ENCODE measurements at places on chromosomes 16 and 17.

DNA sequence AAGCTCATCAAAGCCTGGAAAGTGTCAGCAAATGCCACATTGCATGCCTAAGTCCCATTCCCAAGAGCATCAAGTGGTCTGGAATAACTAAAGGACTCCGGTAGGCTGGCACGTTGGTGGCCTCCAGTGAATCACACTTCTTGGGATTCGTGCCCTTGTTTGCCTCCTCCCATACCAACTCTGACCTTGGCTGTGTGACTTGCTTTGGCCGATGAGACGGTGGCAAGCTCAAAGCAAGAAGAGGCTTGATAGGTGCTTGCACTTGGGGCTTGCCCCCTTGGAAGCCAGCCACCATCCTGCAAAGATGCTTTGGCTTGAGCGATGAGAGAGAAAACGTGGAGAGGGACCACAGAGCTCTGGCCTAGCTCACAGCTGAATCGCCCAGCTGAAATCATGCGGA, 313.1 kb upstream of the ZFHX3 start:
- H3K27ac ChIP-seq: no peak overlapping the region
- no peaks in the 10 kb centered on the region for H3K4me1 ChIP-seq
- H3K4me3 ChIP-seq: no peak overlapping the region
- no peaks in the 10 kb centered on the region for H3K27me3 ChIP-seq

- H3K27ac ChIP-seq: no peak overlapping the region
- peaks cover 25% of the 10 kb centered on the region for H3K4me1 ChIP-seq
- H3K4me3 ChIP-seq: no peak overlapping the region
- no peak for DNase-seq
- H3K36me3 ChIP-seq: peaks cover 24% of the 10 kb centered on the region
These were observed 19.3 kb downstream of the TMEM11 start for GRCh38 chr17:21194703-21195102.

DNA sequence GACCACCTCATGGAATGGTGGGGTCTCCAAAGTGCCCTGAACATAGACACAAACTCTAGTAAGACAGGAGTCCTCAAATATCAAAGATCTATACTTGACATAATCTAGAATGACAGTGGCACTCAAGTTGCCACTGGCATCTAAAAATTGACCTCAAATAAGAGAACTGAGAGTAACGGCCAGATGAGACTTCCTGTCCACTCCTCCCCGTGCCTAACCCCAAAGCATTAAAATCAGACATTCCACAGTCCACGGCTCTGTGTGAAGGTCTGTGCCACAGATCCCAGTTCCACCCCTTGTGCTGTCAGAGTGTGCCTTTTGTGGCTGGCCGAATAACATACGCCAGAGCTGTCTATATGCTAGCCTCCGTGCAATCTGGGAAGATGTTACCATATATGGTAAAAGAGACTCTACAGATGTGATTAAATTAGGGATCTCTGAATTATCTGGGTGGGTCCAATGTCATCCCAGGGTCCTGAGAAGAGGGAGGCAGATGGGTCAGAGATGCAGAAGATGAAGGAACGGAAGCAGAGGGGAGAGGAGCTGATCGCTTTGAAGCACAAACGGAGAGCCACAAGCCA, 21.0 kb upstream of the EVPL start:
- no peak overlapping the region for H3K4me3 ChIP-seq
- no peaks in the 10 kb centered on the region for H3K4me1 ChIP-seq
- H3K27me3 ChIP-seq: no peaks in the 10 kb centered on the region
- no peak overlapping the region for H3K27ac ChIP-seq
- H3K36me3 ChIP-seq: peaks cover 80% of the 10 kb centered on the region

- DNase-seq: no peak
- no peaks in the 10 kb centered on the region for H3K27me3 ChIP-seq
- peaks cover 5% of the 10 kb centered on the region for H3K36me3 ChIP-seq
These were observed 8.3 kb downstream of the MRPL28 start for GRCh38 chr16:361872-362701.

- H3K4me1 ChIP-seq: peaks cover 21% of the 10 kb centered on the region
- no peaks in the 10 kb centered on the region for H3K27me3 ChIP-seq
- peak overlapping the region; percentile 34 for H3K27ac ChIP-seq
- peak; percentile 91 for DNase-seq
- H3K4me3 ChIP-seq: no peak overlapping the region
These were observed 6.7 kb downstream of the NUPR1 start for GRCh38 chr16:28531777-28532744.

- no peaks in the 10 kb centered on the region for H3K27me3 ChIP-seq
- no peak overlapping the region for H3K4me3 ChIP-seq
- H3K27ac ChIP-seq: no peak overlapping the region
- H3K4me1 ChIP-seq: no peaks in the 10 kb centered on the region
- no peaks in the 10 kb centered on the region for H3K36me3 ChIP-seq
These were observed 2.3 kb downstream of the CDYL2 start for GRCh38 chr16:80802138-80802537.

DNA sequence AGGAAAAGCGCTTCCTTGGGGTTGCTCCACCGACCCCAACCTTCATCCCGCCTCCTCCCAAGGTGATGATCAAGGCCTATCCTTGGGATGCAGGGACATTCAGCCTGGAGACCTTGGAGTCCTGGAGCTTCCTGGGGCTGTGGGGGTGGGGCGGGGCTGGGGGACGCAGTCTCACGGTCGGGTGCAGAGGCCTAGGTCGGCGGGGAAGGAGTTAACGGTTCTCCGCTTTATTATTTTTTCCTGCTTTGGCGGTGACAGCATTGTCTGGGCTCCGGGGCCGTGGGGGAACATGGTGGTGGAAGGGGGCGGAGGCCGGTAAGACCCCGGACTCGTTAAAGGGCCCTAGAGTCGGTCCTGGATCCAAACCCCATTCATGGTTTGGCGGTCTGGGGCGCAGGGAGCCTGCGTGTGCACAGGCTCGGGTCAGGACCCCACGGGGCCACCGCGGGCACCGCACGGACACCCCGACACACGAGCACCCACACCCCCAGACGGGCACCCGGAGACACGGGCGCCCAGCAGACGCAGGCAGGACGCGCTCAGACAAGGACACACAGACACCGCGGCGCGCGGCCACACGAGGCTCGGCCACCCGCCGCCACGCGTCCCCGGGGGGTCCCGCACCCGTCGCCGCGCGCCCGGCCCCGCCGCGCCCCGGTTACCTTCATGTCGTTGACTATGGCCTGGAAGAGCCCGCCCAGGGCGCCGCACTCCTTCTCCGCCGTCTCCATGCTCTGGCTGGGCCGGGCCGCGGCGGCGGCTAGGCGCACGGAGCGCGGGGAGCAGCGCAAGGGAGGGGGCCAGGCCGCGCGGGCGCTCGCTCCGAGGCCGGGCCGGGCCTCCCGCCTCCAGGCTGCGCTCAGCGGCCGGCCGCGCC, 554 bp downstream of the MTSS2 start:
- H3K27ac ChIP-seq: peak overlapping the region; percentile 82
- no peak for DNase-seq
- H3K27me3 ChIP-seq: no peaks in the 10 kb centered on the region
- peaks cover 92% of the 10 kb centered on the region for H3K4me1 ChIP-seq

- H3K27me3 ChIP-seq: no peaks in the 10 kb centered on the region
- no peak overlapping the region for H3K4me3 ChIP-seq
These were observed 25.2 kb downstream of the ELAC2 start for GRCh38 chr17:12992676-12993075.

GRCh38 chr16:64094181-64094965, 1027.5 kb downstream of the CDH11 start:
- H3K27me3 ChIP-seq: no peaks in the 10 kb centered on the region
- no peak for DNase-seq
- H3K27ac ChIP-seq: no peak overlapping the region
- no peak overlapping the region for H3K4me3 ChIP-seq
- no peaks in the 10 kb centered on the region for H3K4me1 ChIP-seq

- no peak for DNase-seq
- peaks cover 14% of the 10 kb centered on the region for H3K36me3 ChIP-seq
- no peak overlapping the region for H3K27ac ChIP-seq
- H3K4me1 ChIP-seq: no peaks in the 10 kb centered on the region
These were observed 76.8 kb downstream of the TUBD1 start for GRCh38 chr17:59815965-59816364.
